ENCODE measurements at places on chromosomes 7 and 10.
A peak's percentile ranks its signal among the peaks of the same experiment; 100 is the strongest.

- DNase-seq: no peak
These were observed 108.9 kb upstream of the ASAH2 start for GRCh38 chr10:50360077-50360850.

- no peak for DNase-seq
These were observed 533.9 kb downstream of the TCERG1L start for GRCh38 chr10:130777507-130778165.

DNA sequence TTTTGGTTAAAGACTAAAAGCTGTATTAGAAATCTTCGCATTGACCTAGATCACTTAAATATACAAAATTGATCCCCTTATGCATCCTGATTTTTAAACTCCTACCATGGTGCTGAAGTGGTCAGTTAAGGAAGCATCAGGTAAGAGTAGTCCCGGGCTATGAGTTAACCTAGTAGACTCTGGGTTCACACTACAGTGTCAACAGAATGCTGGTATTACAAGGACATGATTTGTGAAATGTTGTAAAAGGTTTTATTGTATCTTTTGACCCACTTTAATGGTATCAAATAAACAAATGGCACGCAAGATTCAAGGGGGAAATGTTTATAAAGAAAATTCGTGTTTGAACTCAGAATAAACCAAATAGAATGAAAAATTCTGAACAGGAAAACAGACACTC, 36.8 kb downstream of the RTKN2 start:
- no peak for DNase-seq

DNA sequence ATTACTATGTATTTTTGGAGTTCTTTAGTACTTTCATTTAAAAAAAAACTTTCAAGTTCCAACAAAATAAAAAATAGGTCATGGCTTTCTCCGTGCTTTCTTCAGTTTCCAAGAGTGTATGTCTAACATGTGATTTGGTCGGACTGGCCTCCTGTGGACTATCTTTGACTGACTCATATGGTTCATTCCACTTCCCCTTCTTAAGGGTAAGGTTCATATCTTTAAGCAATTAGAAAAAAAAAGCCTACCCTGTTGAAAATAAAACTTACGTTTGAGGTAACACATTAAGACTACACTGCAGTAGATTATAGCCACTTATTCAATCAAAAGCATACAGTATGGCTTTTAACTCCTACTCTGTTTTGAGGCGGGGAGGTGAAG, 112.8 kb upstream of the AHR start:
- DNase-seq: peak; percentile 18

GRCh38 chr10:74934100-74934812, 107.9 kb downstream of the KAT6B start:
- no peak for DNase-seq

GRCh38 chr7:76333511-76334101, 25.2 kb downstream of the YWHAG start:
- no peak for DNase-seq

- no peak for DNase-seq
These were observed 169.4 kb downstream of the LRMDA start for GRCh38 chr10:75600833-75601232.

- no peak for DNase-seq
These were observed 1.6 kb downstream of the TAC1 start for GRCh38 chr7:97733276-97734161.

DNA sequence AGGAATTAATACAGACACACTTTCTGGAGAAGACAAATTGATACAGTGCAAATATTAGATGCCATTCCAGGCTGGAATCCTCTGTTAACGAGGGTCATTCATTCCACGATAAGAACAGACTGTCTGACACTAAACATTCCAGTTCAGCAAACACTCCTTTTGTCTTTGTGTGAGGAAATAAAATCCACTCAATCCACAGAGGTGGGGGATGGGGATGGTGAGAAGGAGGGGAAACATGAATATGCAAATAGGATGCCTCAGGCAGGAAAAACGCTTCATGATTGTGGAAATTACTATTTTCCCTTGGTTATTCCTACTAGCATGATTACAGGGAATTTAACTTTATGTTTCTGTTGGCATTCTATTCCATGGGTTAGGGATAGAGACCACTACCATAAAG, 196.9 kb upstream of the CDCA7L start:
- no peak for DNase-seq

DNA sequence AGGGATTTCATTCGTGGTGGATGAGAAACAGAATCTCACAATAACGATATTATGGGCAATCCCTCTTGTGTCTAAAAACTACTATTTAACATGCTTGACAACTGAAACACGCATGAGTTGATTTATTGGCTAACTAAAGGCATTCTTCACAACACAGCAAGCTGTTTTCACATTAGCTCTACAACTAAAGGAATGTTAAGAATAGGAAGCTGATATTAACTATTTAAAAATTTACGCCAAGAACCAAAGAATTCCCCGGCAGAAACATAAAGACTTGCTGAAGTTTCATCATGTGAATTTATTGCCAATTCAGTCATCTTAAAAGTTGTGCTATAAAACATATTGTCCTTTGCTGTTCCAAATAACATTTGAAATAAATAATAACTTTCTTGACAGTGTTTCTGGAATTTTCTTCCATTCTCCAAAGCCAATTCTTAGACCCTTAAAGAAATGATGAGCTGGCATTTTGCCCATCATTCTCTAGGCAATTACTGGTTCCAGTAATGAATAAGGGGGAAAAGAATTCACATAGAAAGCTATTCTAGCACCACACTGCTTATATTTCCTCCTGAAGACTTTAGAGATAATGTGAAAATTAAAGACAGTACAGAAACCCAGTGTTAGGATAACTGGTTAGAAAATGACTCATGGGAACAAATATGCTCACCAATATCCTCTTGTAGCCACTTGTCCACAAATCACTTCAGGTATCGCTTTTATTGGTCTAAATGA, 233.1 kb downstream of the PARD3 start:
- DNase-seq: no peak

DNA sequence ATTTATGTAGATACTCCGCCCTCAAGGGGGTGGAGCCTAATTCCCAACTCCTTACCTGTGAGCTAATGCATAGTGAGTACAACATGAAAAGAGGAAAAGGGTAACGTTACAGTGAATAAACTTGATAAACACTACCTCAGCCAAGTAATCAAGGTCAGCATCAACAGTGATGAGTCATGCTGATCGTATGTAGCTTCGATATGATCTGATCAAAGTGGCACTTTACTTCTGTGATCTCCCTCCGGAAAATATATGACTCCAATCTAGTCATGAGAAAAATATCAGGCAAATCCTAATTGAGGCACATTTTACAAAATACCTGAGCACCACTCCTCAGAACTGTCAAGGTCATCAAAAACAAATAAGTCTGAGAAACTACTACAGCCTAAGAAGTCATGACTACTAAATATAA, 70.4 kb downstream of the VTI1A start:
- no peak for DNase-seq

GRCh38 chr7:29177963-29178600, 16.5 kb upstream of the CHN2 start:
- no peak for DNase-seq

GRCh38 chr10:8677642-8678041, 623.2 kb downstream of the GATA3 start:
- DNase-seq: no peak

DNA sequence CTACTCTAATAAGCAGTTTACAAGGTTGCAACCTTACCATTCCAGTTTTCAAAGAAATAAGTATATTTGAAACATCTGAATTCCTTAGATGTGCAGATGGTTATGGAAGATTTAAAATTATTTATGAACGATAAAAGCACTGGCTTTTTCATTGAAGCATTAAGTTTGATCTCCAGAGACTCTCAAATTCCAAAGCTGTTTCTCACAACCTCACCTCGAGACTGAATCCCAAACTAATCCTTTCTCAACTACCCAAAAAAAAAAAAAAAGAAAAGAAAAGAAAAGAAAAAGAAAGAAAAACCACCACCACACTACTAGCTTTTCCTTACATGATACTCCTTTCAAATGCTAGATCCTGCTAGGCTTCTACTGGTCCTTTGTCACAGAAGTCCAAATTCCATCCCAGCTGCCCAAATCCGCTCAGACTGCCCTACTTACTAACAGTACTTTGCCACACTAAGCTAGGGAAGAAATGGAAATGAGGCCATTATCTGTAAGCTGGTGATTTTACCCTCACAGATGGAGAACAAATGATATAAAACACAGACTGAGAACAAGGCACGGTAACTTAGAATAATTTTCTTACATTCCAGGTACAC, 100.6 kb upstream of the CDK1 start:
- no peak for DNase-seq

- DNase-seq: no peak
These were observed 196.0 kb downstream of the RNLS start for GRCh38 chr10:88386821-88387773.

DNA sequence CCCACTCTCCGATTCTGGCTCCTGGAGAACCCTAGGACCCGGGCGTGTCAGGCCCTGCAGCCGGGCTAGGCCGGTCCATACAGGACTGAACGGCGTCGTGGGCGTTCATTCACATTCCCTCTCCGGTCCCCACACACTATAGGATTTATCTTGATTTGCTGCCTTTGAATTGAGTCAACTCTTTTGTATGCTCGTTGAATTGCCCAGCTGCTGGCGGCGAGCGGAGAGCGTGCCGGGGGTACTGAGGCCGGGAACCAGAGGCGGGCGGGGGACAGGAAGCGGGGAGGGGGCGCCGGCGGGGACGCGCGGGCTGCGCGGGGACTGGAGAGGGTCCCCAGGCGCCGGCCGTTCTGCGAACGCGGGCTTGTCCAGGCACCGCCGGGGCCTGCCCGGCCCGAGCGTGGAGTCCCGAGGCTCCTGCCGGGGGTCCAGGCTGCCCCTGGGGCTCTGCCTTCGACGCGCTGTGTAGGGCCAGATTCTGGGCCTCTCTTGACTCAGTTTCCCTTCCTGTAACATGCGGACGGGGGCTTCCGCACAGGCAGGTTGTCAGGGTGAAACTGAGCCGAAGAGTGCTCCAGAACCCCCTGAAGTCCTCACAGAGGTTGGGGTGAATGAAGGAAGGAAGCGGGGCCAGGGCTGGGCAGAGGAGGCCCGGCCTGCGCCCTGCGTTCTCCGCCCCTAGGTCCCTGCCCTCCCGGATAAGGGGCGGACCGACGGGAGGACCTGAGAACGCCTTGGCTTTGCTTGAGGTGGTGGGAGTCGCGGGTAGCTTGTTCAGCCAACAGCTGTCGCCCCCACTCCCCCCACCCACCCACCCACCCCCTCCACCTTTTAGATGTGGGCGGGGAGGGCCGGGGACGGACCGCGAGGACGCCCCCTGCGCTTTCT, 769 bp upstream of the ELFN1 start:
- no peak for DNase-seq

GRCh38 chr7:142647749-142648148, 101.5 kb upstream of the PRSS1 start:
- no peak for DNase-seq

GRCh38 chr10:24150853-24151252, 58.1 kb upstream of the KIAA1217 start:
- no peak for DNase-seq

- no peak for DNase-seq
These were observed 16.7 kb upstream of the RSBN1L start for GRCh38 chr7:77679608-77680007.

DNA sequence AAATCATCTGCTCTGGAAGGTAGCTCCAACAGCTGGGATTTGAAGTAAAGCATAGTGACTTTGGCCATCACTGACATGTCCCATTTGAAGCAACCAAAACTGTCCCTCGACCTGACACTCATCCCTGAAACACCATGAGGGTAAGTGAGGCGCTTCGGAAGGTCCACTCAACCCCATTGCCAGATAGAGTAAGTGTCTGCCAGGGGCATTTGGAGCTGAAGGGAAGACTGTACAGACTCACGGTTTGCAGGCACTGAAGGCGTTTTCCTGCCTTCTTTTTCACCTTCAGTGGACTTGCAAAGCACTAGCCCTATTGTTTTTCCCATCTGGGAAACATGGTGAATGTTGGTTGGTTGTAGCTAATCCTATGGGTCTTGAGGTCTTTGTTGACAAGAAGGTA, 57.6 kb downstream of the IKZF1 start:
- DNase-seq: no peak

GRCh38 chr10:13441476-13441875, 87.3 kb downstream of the BEND7 start:
- DNase-seq: no peak

GRCh38 chr7:155794196-155794595, 18.1 kb downstream of the SHH start:
- DNase-seq: no peak

DNA sequence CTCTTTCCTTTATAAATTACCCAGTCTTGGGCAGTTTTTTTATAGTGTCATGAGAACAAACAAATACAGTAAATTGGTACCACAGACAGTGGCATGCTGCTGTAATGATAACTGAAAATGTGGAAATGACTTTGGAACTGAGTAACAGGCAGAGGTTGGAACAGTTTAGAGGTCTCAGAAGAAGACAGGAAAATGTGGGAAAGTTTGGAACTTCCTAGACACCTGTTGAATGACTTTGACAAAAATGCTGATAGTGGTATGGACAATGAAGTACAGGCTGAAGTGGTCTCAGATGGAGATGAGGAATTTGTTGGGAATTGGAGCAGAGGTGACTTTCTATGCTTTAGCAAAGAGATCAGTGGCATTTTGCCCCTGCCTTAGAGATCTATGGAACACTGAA, 1128.4 kb upstream of the POT1 start:
- no peak for DNase-seq

DNA sequence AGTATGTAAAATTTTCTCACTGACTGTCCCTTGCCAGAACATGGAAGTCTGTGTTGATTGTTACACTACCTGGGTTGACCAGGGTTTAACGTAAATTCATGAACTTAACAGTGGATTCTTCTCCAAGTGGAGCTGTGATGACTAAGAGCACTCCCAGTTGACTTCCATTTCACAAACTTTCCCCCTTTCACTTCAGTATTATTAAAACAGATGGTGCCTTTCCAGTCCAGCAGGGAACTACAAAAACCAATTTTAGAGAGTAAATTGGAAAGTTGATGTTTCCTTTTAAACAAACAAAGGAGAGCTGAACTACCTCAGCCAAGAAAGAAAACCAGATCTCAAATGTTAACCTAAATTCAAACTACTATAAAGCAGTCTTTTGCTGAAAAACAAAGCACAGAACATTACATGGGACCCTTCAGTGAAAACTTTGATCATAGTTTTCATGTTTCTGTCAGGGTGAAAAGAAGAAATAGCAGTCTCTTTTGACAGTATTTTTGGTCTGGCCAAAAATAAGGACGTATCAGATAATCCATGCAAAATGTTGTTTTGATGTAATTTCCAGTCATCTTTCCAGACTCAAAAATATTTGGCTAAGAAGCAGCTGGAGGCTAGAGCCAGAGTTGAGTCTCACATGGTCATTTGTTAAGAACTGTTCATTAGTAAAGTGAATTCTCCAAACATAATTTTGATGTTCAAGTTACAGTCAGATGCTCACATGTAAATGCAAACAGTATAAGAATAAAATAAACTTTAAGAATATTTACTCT, 479.9 kb upstream of the AKR1E2 start:
- no peak for DNase-seq

- no peak for DNase-seq
These were observed 152.1 kb downstream of the JAZF1 start for GRCh38 chr7:28028471-28028870.

DNA sequence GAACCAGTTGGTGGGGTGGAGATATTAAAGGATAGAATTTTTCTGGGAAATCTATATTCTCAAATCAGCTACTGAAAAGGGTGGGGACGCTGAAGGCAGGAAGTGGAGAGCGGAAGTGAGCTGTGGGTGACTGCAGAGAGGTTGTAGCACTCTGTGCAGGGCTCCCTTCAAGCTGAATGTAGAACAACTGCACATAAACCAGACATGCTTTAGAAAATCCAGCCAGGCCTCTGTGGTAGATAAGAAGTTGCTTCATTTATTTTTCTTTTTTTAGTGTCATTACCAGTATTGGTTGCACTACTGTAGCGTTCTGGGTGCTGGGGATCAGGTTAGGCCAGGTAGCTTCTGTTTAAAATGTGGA, 127.8 kb downstream of the CELF2 start:
- DNase-seq: no peak

Measured in BJ (cell line).